Right ventricle myocardium inferior (tissue), 1 donor: ENCODE measurements at places on chromosomes 5 and 9.

GRCh38 chr5:77876316-77876715 is 100.2 kb upstream of the TBCA start:
- no peak for DNase-seq

- DNase-seq, result no peak
These were observed 59.8 kb downstream of the ARHGEF37 start for GRCh38 chr5:149641000-149641576.

GRCh38 chr9:88804254-88804596 is 187.0 kb upstream of the S1PR3 start:
- DNase-seq, result no peak

- DNase-seq, result no peak
These were observed 525 bp downstream of the KIF24 start for GRCh38 chr9:34328500-34328986.

DNA sequence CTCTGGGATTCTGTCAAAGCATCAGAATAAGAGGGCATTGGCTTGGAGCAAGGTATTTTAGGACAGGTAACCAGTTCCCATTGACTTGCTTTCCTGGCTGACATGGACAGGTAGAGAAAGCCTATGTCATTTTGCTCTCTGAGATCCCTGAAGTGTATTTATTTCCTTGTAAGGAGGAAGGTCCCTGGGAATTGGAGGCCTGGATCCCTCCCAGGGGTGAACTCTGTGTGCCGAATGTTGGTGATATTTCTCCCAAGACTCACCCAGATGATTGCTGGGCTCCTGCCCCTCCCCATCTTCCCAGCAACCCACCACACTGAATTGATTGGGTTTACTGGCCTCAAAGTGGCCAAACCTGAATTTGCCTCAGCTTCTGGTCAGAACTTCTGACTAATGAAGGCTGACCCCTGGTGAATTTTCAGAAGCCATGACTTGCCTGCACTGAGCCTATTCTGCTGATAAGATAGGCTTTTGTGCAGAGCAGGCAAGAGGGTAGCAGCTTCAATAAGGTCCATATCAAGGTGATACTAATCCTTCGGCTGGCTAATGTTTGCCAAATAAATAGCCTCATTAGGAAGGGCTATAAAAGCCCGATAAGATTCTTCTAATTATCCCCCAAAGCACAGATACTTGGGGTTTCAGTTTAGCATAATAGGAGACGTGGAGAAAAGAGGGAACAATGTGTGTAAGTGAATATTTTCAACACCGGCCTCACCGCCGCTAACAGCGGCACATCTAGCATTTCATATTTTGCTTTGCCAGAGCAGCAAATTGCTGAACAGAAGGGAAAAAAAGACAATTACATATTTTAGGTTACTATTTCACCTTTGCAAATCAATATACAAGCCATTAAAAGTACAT is 152.9 kb upstream of the PITX1 start:
- no peak for DNase-seq

DNA sequence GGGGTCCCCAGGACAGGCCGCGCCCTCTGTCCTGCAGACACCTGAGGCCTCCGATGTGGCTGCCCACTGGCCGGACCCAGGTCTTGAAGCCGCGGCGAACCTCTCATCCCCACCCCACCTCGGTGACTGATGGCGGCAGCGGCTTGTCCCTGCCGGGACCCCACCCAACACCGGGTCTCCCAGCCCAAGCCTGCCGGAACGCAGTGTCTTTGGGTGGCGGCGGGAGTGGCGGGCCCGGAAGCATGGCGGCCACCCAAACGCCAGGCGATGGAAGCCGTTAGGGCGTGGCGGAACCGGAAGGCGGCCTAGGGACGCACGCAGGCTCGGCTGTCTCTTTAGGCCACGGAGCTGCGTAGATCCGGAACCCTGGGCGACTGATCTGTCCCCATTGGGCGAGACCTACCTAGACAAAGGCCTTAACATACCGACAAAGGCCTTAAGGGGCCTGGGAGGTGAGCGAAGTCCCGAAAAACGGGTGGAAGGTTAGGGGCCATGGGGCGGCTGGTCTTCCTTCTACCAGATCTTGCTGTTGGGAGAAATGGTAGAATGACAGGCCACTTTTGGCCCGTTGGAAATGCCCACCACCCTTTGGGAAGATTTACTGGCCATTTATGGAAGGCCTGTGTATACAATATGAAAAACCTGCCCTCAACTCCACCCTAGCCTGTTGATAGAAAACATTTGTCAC is 94.6 kb upstream of the SMC2 start:
- DNase-seq, result no peak
